ENCODE measurements at places on chromosomes 3 and 15.

DNA sequence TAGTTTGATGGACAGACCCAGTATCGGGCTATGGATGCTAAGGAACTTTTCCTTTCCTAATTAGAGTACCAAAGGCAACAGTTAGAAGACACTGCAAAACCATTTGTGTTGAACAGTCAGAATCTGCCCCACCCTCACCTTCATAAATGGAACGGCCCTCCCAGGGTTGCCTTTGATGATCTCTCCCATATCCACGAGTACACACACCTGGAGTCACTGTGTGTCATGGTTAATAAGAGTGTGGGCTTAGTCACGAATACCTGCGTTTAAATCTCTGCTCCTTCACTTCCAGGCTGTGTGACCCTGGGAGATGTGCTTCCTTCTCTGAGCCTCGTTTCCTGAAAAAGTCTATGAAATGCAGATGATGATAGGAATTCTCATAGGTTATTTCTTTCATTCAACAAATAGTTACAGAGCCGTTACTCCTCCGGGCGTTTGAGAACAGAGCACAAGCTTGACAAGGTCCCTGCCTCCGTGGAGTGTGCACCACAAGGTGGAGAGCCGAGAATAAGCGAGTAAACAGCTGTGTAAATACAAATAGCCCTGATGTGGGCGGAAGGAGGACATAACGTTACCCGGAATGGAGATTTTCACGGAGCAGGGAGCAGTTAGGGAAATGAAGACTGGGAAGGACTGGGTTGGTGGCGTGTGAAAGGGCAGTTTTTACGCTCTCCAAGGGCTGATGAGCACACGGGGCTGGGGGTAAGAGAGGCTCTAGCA lies 6.7 kb downstream of the SLC51A start:
- DNase-seq, result no peak

DNA sequence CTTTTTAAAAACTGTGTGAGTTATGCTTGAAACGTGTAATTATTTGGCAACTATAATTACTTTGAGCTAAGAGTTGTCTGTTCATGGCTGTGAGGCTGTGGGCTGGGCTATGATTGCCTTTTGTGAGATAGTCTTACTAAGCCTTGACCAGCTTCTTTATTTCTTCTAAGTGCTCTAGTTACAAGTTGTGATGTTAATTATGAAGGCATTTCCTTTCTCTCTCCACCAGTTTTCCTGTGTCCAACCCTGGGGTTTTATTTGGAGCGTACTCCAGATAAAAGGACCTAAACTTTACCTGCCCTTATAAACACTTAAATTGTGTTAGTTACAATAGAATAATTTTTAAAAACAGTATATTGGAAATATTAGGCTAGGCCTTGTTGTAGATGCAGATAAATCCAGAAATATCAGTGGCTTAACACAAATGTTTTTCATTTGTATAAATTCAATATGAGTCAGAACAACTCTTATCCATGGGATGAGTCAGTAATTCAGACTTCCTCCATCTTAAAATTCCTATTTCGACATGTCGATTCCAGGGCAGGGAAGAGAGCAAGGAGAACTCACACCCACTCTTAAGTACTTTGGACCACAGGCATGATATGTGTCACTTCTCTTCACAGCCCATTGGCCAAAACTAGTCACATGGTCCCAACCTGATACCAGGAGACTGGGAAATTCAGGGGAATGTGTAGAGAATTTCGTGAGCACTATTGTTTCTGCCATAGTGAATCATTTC lies 17.0 kb downstream of the TMEM62 start:
- no peak for DNase-seq

DNA sequence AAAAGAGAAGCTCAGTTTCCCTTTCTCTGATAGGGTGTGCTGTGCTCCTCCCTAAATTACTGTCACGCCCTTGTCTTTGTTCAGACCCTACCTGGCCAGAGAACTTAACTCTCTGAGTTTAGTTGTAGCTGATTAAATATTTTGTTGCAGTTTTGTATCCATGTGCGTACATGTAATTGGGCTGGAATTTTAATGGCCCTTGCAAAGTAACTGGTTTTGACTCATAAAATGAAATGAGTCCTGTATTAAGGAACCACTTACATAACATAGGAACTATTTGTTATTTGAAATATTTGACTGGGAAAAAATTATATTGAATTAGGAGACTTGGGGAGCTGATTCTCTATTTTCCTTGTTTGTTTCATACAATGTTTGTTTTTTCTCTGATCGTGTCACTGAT lies 80.2 kb downstream of the LRRK1 start:
- no peak for DNase-seq

- no peak for DNase-seq
These were observed 113.8 kb downstream of the PPM1L start for GRCh38 chr3:160869825-160870224.

GRCh38 chr3:94520364-94520763 lies 457.5 kb downstream of the NSUN3 start:
- no peak for DNase-seq
